Activated CD4-positive, CD25-positive, alpha-beta regulatory T cell treated with anti-CD3 and anti-CD28 coated beads, Interleukin-2, amount 50 U/mL, for 16 hours (primary cell): ENCODE measurements at places on chromosomes 7 and 10.

- no peak for DNase-seq
These were observed 6.9 kb downstream of the NOLC1 start for GRCh38 chr10:102159051-102159597.

GRCh38 chr10:82464191-82464818, 589.3 kb downstream of the NRG3 start:
- no peak for DNase-seq

DNA sequence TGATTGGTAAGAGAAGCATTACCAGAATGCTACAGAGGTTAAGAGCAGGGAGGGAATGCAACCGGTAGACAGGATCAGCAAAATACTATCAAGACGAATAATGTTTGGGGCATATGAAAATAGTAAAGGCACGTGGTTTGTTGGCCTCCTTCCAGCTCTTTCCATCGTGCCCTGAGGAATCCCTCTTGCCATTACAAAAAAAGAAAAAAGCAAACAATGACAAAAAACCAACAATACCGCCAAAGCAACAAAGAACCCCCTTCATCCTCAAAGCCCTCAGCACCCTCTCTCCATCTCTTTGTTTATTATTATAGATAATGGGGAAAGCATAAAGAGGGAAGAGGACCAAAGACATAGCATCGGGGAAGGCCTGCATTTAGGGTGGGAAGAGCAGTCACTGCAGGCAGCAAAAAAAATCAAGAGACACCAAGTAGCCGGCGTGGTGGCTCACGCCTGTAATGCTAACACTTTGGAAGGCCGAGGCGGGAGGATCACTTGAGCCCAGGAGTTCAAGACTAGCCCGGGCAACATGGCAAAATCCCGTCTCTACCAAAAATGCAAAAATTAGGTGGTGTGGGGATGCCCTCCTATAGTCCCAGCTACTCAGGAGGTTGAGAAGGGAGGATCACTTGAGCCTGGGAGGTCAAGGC, 78.0 kb downstream of the HIP1 start:
- no peak for DNase-seq

DNA sequence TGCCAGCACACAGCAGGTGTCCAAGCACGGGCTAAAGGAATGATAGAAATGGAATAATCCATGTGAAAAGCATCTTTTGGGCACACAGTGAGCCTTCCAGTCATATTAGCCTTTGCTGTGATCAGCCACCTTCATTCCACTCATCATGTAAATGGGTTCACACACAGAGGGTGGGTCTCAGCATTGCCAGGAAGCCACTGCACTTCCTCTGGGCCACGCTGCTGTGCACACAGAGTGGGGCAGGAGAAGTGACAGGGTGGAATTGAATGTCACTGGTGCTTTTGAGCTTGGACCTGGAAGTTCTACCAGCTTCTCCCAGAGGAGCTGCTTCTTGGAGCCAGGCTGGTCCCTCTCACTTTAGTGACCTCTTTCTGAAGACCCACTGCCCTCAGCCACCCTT, 203.5 kb downstream of the USP6NL start:
- no peak for DNase-seq

DNA sequence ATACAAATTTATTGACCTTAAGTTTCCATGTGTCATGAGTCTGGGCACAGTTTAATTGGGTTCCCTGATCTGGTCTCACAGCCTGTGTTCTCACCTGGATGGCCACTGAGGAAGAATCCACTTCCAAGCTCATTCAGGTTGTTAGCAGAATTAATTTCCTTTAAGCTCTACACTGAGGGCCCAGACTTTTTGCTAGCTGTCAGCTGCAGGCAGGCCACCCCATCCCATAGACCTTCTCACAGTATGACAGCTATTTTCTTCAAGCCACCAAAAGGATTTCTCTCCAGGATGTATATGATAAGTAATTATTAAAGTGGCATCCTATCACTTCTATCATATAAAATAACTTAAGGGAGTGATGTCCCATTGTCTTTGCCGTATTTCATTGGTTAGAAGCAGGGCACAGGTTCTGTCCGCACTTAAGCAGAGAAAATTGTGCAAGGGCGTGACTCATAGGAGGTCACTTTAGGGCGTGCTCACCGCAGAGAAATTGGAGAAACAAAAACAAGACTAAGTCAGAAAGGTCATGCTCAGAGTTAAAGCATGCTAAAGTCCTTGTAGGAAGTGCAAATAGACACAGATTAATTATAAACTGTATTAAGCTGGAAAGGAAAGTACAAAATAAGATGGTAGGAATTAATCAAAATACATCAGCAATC, 109.9 kb downstream of the AHR start:
- no peak for DNase-seq

- DNase-seq, result no peak
These were observed 51.9 kb upstream of the PIK3AP1 start for GRCh38 chr10:96772196-96772595.

DNA sequence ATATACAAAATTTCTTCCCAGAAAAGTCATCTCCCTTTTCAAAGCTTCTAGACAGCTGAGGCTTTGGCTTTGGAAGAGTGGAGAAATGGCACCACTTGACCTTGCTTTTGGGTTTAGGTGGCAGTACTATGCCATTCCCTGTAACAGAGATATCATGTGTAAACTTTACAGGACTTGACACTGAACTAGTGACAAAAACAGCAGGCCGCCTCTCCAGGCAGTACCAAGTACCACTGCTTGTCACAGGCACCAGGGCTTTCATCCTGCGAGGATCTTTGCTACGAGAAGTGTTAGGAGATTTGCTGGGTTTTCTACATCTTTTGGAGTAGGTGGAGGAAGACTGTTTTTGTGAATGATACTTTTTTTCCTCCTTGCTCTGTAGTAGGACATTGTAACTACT, 32.6 kb upstream of the ANLN start:
- DNase-seq, result no peak

DNA sequence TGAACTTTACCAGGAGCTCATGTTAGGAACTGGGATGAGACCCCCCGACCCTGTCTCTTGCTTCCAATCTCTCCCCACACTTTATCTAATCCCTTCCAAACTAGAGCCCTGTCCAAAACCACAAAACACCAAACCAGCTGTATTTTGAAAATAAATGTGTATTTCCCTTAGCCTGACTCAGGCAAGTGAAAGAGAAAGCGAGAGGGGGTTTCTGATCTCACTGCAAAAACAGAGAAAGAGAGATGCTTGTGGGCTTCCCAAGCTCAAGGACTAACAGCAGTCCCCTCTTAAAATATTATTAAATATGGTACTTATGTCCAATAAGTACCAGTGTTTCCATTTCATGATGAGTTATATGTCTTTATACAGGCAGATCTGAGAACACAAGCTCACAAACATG, 122.0 kb downstream of the AGMO start:
- DNase-seq, result no peak
